Pancreas (tissue), 10 donors: ENCODE measurements at places on chromosomes 7 and 10.
A peak's percentile ranks its signal among the peaks of the same experiment; 100 is the strongest.

- no peak for DNase-seq
These were observed 91.9 kb upstream of the MYO3A start for GRCh38 chr10:25842146-25842545.

DNA sequence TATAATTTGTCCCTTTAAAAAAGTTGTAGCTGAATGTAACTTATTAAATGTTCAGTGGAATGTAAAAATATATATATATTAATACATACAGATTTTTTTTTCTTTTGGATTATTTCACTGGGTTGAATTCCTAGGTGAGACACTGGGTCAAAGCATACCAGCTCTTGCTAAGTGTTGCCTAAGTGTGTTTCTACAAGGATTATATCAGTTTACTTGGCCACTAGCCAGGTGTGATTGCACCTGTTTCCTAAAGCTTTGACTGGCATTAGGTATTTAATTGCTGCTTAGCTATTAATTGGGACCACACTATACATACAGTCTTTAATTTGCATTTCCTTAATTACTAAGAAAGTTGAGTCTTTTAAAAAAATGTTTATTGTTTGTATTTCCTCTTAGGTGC is 5.5 kb upstream of the ELOVL3 start:
- DNase-seq = no peak

GRCh38 chr7:152048051-152048450 is 22.6 kb downstream of the GALNT11 start:
- DNase-seq = no peak

- DNase-seq = no peak
These were observed 10.8 kb downstream of the C1QL3 start for GRCh38 chr10:16510843-16511242.

DNA sequence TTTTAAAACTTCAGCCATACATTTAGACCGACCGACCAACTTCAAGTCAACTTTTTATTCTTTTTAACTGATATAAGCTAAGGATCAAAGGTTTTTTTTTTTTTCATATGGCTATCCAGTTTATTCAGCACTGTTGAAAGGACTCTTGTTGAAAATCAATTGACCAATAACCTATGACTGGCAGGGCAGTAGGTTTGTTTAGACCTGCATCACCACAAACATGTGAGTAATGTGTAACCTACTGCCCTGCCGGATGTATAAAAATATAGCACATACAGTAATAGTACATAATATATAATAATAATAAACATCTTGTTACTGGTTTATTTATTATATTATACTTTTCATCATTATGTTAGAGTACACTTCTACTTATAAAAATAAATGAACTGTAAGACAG is 434.6 kb upstream of the SEMA3A start:
- DNase-seq = no peak

DNA sequence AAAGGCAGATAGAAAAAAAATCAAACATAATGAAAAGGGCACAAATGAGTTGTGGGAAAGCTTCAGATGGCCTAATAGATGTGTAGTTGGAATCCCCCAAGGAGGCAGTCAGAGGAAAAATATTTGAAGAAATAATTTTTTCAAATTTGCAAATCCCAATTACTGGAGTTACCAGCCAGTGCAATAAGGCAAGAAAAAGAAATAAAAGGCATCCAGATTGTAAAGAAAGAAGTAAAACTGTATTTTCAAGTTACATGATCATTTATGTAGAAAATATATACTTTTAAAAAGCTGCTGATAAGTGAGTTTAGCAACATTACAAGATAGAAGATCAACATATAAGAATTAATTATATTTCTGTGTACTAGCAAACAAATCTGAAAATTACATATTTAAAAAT is 329.0 kb downstream of the SDK1 start:
- no peak for DNase-seq

GRCh38 chr10:132939957-132940790 is 2.2 kb downstream of the CFAP46 start:
- peak; percentile 58 for DNase-seq

DNA sequence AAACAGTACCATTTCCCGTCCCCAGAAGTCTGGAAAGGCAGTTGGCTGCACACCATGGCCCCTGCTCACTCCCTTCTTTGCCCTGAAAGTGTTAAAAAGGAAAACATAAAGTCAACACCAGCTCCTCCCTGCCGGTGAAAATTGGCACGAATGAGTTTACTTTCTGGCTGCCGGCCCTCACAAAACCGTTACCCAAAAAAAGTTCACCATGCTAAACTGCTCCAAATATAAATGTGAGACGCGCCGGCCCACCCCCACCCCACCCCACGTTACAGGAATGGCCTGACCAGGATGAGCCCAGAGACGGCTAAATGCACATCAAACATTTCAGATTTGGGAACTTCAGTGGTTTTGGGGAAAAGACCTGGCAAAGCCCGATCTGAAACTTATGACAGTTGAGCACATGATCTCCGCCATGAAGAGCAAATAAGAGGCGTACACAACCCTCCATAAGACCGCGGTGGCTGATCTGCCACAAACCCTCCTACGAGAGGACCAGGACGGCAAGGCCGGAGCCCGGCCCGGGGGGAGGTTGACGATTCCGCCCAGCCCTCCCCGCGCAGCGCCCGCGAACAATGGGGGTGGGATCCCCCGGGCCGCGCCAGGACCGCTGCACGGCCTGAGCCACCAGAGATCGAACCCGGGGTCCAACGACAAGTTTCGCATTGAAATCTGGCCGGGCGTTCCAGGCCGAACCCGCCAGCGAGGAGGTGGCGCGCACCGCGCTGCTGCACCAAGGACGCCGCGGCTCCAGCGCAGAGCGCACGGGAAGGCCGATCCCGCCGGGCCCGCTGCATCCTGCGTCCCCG is 952 bp downstream of the DIP2C start:
- DNase-seq = peak; percentile 81

GRCh38 chr10:71159892-71160291 is 52.5 kb upstream of the UNC5B start:
- DNase-seq = no peak

- no peak for DNase-seq
These were observed 36.6 kb downstream of the TCERG1L start for GRCh38 chr10:131274883-131275282.
